ENCODE measurements at places on chromosomes 12 and 14. TPM values are rescaled to one million over a fixed set of nuclear protein-coding genes. Genes with fewer than 3 reads are reported as not detected.

The ALDH1L2 gene
- total RNA-seq: 30.5 TPM

The DACT1 gene
- total RNA-seq: 56.0 TPM

The PRR4 gene
- 2.0 TPM for total RNA-seq

The DEPDC4 gene
- 2.4 TPM for total RNA-seq

The IQSEC3 gene
- not detected for total RNA-seq

The LRP1-AS gene
- not detected for total RNA-seq
